AML-193 (cell line): ENCODE measurements at places on chromosomes 7 and 10.
A peak's percentile ranks its signal among the peaks of the same experiment; 100 is the strongest.

- DNase-seq, result peak; percentile 6
These were observed 386.2 kb downstream of the KCNMA1 start for GRCh38 chr10:77251297-77252013.

GRCh38 chr10:5550250-5550545 lies 25.4 kb downstream of the CALML3 start:
- no peak for DNase-seq

DNA sequence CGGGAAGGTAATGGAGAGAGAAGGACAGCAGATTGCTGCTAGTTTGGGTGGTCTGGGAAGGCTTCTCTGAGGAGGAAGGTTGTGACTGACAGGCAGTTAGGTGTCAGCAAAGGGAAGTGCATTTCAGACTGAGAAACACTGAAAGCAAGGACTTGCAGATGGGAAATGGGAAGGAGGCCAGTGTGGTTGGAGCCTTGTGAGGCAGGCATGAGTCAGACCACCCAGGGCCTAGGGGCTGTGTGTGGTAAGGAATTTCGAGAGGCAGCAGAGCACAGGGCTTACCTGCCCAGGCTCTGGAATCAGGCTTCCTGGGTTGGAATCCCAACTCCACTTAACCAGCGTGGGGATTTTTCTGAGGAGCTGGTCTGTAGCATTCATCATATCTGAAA lies 53.5 kb downstream of the NRF1 start:
- peak; percentile 3 for DNase-seq

- DNase-seq, result no peak
These were observed 107.7 kb upstream of the FAM20C start for GRCh38 chr7:84633-85020.

DNA sequence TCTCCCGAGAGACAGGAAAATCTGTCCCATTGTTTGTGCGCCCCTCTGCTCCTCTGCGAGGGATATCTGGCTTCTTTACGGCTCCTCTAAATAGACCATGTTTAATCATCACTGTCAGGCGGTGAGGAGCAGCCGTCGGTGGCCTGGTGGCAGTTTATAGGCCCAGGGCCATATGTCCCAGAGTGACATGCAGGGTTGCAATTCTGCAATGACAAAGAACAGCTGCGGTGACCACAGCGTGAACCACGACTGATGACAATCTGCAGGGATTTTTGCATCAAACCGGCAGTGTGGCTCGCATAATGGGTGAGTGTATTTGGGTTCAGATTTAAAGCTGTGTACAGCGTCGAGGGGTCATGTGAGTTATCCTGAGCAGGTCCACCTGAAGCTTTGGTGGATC lies 41.5 kb downstream of the GATA3 start:
- no peak for DNase-seq

GRCh38 chr7:137165241-137165640 lies 178.3 kb downstream of the PTN start:
- no peak for DNase-seq

GRCh38 chr10:88227342-88228018 lies 355.6 kb downstream of the RNLS start:
- no peak for DNase-seq

GRCh38 chr7:37987732-37988131 lies 67.3 kb downstream of the EPDR1 start:
- peak; percentile 44 for DNase-seq

- DNase-seq, result no peak
These were observed 248.3 kb upstream of the IGFBP3 start for GRCh38 chr7:46169384-46169755.

- DNase-seq, result peak; percentile 46
These were observed 3.3 kb downstream of the SRGN start for GRCh38 chr10:69091143-69091651.

GRCh38 chr7:22569586-22570321 lies 69.8 kb upstream of the STEAP1B start:
- DNase-seq, result peak; percentile 20

GRCh38 chr10:113711142-113711541 lies 31.4 kb downstream of the CASP7 start:
- no peak for DNase-seq

DNA sequence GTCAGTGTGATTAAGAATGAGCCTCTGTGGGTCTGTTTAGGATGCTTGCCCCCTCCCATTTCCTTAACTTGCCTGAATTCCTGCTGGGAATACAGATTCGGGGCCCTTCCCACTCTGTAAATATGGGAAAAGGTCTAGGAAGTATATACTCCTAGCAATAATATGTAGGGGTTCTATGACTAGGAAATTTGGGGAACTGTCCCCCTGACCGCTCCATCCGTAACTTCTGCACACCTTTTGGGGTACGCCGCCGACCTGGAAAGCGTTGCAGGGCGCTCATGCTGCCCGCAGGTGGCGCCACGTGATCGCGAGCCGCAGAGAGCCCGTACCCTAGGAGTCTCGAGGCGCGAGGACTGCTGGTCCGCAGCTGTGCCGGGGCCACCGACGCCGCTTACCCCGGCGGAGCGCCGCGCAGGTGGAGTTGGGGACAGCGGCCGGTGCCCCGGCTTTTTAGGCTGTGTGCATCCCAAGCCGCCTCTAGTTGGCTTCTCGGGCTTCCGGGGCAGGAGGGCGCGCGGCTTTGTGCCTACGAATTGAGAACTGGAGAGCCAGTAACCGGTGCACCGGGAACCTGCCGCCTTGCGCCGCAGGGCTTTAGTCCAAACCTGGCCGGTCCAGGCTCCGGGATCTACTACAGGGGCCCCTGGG lies 656 bp upstream of the CNNM2 start:
- peak; percentile 77 for DNase-seq

DNA sequence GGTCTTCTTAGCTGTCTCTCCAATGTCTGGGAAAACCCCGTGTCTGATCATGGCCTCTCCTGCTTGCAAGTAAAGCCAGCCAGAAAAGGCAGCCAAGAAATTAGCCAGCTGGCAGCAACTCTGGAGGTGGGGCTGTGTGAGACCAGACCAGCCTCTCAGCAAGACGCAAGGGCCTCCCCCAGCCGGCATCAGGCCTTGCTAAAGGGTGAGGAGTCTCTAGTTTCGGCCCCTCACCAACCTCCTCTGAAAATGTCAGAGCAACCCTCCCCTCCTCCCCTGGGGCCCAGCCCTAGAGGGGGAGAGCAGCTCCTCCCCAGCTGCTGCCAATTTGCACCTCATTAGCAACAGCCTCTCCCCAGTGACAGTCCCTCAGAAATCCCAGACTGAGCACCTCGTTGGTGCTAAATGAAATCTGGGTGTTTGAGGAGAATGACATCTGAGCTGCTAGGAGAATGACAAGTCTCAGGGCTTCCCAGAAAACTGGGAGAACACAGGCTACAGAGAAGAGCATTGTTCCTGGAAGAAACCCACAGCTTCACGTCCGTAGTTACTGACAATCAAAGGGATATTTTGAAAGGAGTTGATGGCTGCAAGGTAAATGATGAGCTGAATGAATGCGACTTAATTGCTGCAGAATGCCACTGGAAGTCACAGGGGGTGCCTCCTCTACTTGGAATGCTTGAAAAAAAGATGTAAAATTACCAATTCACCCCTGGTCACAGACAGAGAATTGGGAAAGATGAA lies 25.9 kb downstream of the DGKI start:
- no peak for DNase-seq

GRCh38 chr7:47371733-47372368 lies 210.1 kb downstream of the TNS3 start:
- DNase-seq, result no peak

DNA sequence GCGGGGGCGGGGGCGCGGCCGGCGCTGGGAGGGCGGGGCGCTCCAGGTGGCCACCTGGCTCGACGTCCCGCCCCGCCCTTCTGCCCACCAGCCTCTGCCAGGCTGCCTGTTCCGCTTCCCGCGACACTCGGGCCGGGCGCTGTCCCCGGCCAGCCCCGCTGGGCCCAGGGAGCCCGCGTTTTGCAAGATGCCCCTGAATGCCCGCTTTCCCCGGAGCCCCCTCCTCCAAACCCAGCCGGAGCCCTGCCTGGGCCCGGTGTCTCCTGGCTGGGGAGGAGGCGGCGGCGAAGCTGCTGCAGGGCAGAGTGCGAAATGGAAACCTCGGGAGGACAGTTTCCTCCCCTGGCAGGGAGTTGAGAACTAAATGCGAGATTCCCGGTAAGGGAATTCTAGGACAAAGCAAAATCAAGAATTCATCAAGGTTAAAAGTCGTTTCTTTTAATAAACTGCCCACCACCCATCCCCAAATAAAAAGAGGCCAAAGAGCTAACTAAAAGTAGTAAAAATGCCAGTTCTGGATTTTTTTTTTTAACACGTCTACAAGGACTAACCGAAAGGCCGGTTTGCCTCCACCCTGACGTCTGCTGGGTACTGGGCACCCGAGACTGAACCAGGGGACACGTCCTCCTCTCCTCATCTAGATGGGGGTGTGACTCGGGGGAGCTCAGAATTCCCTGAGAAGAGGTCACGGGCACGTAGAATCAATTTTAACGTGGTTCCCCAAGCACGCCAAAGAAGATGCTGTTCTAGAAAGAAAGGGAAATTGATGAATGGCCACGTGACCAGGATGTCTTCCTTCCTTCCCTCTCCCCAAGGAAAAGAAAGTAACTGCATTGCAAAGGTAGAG lies 200.4 kb upstream of the NFE2L3 start:
- no peak for DNase-seq

GRCh38 chr7:141864765-141865447 lies 23.6 kb upstream of the PRSS37 start:
- peak; percentile 79 for DNase-seq

DNA sequence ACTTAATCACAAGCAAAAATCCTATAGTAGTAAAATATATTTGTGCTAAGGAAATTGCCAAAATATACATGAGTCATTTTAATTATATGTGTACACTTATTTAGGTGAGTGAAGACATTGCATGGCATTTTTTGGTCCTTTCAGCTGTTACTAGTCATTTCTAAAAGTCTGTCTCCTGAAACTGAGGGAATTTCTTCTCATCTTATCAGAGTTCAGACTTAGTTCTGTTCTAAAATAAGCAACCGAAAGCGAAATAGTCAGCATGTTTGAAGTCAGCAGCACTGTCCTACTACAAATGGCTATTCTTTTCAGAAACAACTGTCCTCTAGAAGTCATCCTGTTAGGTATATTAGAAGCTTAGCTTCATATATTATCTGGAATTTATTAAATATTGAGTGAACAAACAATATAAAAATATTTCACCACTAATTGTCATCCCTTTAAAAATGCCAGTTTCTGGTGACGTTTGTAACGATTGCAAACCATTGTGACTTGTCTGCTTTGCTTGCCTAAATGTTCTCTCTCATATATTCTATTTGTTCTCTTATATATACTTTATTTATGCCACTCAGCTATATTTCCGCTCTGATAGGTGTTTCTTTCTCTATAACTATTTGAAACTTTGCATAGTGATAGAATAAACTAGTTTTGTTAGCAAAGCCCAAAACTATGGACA lies 227.4 kb upstream of the KAT6B start:
- DNase-seq, result no peak

- peak; percentile 52 for DNase-seq
These were observed 127.8 kb downstream of the CELF2 start for GRCh38 chr10:11145495-11145855.

- DNase-seq, result no peak
These were observed 1.6 kb downstream of the TAC1 start for GRCh38 chr7:97733276-97734161.

DNA sequence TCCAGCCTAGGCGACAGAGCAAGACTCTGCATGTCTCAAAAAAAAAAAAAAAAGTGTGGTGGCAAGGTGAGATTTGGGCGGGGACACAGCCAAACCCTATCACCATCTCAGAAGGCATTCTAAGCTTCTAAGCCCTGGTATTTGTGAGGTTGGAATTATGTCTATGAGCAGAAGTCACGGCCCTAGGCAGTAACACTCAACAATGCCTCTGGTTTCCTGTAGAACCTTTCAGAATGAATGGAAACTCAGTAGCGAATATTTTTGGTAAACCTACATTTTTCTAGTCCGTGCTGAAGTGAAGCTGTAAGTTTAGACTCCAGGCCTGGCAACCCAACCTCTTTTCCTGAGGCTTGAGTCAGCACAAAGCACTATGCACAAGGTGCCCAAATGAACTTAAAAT lies 88.3 kb downstream of the FAM107B start:
- DNase-seq, result no peak

DNA sequence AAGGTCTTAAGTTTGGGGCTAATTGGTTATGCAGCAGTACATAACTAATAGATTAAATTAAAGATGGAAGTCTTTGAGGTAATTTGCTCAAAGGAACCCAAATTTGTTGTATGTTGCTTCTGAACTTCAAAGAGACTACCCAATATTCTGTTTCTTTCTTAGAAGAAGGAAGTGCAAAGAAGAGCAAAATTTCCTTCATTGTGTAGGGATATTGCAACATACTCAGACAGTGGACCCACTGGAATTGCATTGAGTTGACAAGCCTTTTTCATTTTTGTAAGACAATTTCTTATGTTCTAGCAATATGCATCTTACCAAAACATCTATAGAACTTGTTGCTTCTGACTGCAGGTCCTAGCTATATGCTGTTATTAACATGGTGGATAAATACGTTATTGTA lies 527.8 kb downstream of the SH2D4B start:
- DNase-seq, result no peak

DNA sequence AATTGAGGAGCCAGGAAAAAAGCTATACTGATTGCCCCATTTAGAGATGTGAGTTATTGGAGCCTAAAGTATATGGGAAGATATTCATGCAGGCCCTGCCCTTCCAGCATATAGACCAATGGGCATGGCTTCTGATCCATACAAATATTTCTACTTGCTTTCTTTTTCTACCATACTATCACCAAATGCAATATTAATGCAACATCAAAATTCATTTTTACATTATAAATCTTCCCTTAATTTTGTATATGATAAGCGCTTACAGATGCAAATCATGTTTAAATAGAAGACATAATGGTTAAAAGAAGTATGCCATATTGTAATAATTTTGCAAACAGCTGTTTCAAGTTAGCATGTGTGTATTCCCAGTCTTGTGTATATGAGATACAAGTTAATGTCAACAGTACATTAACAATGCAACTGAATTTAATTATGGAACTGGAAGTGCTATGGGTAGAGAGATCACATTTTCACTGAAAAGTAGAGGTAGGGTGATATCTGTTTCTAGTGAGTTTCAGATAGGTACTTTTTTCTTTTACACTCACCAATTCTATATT lies 24.6 kb upstream of the WNT16 start:
- no peak for DNase-seq

DNA sequence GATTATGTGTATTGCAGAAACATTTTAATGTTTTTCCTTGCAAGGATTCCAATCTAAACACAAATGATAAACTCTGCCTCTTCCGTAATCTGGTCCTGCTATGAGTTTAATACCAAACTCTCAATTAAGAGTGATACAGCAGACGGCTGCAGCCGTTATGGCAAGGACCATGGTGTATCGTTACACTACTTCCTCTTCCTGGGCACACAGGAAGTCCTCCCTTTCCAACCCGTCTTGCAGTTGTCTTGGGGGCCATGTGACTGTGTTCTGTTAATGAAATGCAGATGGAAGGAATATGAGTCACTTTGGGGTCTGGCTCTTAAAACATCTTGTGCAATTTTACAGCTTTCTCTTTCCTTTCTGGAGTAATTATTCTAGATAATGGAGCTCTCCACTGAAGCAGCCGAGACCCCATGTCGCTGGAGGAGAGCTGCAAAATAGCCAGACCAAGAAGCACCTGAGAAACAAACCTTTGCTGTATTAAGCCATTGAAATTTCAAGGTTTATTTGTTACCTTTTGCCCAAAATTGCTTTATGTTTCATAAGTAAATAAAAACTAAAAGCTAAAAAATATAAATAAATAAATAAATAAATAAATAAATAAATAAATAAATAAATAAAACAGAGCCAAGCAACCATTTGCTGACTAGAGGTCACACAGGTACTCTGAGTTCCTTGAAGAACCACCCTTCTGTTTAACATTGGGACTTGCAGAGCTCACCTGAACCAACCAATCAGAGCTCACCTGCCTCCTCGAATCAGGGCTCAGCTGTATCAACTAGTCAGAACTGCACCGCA lies 74.7 kb downstream of the FRMPD2 start:
- DNase-seq, result peak; percentile 95
